ENCODE measurements at places on chromosomes 1 and 21.

- no peak for DNase-seq
These were observed 48.7 kb upstream of the LBR start for GRCh38 chr1:225476538-225476988.

DNA sequence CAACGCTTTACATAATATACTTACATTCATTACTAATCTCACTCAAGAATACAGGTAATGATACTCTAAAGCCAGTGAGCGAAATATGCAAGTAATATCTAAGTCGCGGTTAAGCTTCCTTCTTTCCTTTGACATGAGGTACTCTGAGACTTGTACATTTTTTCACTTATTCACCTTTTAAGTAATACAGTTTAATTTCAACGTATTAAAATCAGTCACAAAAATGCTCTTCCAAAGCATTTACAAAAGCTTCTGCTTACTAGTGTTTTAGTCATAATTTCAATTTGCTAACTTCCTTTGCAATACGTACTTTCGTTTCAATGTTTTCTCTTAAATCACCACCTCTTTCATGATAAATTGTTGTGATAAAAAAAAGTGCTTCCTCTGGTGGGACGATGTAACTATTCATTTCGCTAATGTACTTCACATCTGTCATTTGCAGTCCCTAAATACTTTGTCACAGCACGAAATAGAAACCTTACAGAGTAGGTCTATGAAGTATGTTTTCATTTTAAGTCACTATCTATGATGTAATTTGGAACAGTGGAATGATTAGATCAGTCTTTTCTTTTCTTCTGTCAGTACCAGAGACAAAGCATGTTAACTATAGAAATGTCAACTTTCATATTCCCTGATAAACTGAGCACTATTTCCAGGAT lies 34.0 kb upstream of the ADGRL4 start:
- DNase-seq: no peak

- no peak for DNase-seq
These were observed 11.7 kb upstream of the CAPN9 start for GRCh38 chr1:230735447-230735846.

DNA sequence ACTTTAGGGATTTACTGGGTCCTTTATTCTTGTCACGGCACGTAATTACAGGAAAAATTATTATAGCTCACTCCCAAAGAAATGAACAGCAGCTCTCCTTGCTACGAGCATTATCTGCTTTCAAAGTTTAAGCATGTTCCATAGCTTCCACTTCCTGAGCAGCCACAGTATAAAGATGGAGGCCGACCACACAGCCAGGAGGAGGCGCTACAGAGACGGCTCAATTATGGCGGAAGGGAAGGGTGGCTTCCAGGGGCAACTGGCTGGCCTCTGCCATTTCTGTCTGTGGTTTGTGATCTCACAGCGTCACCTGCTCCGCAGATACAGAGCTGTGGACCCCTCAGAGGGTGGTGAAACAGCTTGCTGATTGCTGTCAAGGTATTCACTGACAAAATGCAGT lies 212.3 kb upstream of the GREM2 start:
- no peak for DNase-seq

- DNase-seq: no peak
These were observed 3.8 kb upstream of the ARHGEF2 start for GRCh38 chr1:155982106-155982505.

- peak; percentile 86 for DNase-seq
These were observed 5.8 kb downstream of the LAMC2 start for GRCh38 chr1:183191833-183192232.

DNA sequence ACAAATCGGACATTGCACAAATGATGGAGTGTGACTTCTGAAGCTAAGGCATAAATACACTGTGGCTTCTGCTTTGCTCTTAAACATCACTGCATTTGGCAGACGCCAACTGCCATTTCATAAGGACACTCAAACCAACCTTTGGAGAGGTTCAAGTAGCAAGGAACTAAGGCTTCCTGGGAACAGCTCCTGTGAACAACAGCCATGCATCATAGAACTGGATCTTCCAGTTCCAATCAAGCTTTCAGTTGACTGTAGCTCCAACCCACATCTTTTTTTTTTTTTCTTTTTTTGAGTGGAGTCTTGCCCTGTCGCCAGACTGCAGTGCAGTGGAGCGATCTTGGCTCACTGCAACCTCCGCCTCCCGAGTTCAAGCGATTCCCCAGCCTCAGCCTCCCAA lies 10.7 kb upstream of the HUNK start:
- DNase-seq: no peak

GRCh38 chr1:228768355-228769000 lies 33.2 kb downstream of the RHOU start:
- no peak for DNase-seq

- no peak for DNase-seq
These were observed 269.4 kb downstream of the PTPRU start for GRCh38 chr1:29505532-29506220.

DNA sequence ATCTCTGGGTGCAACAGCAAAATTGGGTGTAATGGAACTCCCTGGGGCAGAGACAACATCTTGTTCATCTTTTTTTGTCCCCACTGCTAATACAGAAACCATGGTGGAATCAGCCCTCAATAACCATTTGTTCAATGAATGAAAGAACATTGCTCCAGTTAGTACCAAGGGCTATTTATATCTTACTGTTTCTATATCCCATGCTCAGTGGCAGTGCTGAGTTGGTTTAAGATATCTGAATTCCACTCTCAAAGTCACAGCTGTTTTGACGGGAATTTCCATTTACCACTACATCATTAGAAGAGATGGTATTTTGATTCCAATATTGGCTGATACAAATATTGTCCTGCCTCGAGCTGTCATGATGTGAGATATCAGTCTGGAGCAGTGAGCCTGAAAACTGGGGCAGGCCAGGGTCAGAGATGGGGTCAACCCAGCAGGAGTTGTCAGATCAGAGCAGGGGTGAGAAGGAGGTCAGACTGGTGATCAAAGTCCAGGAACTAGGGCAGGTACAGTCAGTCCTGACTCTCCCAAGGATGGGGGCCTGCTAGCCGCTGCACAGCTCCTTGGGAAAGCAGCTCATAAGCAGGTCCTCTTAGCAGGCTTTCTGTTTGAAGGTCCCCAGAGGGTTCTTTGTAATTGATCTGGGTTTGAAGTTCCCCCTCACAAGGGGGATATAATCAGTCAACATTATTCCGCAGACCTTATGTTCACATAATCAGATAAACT lies 5.8 kb upstream of the PHC2 start:
- no peak for DNase-seq

DNA sequence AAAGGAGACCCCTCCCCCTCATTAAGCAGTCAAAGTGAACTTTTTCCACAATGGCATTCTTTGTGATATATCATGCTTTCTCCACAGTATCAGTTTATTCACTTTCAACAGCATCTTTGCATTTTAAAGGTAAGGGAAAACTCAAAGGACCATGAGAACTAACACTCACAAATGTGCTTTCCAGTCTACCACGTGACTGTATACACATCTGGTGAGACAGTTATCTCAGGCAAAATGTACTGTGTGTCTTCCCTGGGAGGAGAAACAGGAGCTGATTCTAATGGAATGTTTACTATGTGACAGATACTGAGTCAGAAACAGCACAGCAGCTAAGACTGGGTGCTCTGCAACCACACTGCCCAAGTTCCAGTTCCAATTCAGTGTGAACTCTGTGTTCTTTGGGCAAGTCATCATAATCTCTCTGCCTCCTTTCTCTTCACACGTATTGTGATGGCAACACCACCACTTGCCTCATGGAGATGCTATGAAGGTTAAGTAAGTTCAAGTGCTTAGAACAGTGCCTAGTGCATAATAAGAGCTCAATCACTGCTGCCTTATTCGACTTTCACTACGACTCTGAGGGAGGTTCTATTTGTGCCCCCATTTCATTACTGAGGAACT lies 79.0 kb downstream of the SLC45A1 start:
- no peak for DNase-seq

- peak; percentile 90 for DNase-seq
These were observed 14.6 kb upstream of the PKP1 start for GRCh38 chr1:201268604-201269151.

DNA sequence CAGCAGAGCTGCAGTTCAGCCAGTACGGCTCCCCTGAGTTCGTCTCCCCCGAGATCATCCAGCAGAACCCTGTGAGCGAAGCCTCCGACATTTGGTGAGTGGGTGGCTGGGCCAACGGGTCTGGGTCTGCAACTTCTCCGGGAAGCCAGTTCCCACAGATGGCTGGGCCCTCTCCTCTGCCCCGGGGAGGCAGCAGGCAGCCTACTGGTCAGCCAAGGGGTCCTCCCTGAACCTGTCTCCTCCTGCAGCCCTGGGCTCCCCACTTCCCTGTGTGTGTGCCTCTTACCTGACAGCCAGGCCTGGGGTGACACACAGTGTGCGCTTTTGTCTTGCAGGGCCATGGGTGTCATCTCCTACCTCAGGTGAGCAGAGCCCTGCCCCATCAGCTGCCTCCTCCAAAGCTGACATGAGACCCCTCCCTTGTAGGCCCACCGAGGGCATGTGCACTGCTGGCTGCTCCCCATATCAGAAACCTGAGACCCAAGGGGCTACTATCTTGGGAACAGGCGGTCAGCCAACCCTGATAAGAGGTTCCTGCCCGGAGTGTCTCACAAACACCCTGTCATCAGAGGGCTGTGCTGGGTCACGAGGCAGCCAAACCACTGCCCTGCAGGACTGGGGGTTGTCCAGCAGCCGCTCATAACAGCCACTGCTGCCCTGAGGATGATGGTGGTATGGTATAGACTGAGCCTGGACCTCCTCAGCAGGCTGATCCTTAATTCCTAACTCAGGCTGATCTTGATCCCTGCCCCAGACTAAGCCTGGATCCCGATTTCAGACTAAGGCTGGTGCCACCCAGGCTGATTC lies 37.6 kb downstream of the TRIM11 start:
- no peak for DNase-seq

DNA sequence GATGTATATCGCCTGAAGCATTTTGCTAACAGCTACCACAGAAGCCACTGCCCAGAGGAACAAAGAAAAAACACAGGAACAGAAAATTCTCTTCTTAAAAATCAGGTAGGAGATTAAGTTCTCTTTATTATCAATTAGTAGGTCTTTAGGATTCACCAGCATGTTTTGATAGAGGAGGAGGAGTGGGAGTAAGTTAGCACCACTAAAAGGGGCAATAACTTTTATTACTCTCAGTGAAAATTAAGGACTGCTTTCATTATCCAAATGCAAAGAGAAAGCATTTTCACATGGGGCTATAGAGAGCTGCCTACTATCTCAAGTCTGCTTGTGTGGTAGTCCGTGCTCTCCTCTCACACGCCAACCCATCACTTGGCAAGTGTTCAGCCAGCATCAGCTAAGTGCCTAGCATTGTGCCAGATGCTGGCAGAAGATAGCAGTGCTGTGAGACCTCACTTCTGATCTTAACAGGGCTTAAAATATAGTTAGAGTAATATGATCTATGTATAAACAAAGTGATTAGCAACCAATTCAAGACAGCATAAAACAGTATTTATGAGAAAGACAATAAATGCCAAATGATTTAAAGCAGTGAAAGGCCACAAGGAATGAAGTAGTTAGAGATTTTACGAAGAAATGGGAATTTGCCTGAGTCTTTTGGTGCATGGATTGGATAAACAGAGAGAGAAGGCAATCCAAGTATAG lies 39.8 kb downstream of the ASTN1 start:
- DNase-seq: no peak

- peak; percentile 73 for DNase-seq
These were observed 86.8 kb upstream of the PUM1 start for GRCh38 chr1:31152181-31152795.

DNA sequence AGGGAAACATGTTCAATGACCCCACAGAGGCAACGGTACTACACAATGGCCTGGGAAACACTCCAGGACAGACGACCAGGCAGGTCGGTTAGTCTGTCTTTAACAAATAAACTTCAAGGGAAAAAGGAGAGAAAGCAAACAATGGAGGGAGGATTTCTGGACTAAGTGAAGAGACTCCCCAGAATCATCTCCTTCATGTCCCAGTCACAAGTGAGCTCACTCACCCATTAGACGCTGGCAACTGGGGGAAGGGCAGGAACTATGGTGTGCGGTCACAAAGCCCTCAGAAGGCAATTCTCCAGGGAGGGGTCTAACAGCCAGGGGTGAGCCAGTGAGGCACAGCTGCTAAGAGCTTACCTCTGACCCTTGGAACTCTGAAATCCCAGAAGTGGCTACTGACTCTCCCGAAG lies 55.7 kb upstream of the NADK start:
- peak; percentile 67 for DNase-seq

- no peak for DNase-seq
These were observed 88.5 kb downstream of the SLC44A5 start for GRCh38 chr1:75522389-75522788.

DNA sequence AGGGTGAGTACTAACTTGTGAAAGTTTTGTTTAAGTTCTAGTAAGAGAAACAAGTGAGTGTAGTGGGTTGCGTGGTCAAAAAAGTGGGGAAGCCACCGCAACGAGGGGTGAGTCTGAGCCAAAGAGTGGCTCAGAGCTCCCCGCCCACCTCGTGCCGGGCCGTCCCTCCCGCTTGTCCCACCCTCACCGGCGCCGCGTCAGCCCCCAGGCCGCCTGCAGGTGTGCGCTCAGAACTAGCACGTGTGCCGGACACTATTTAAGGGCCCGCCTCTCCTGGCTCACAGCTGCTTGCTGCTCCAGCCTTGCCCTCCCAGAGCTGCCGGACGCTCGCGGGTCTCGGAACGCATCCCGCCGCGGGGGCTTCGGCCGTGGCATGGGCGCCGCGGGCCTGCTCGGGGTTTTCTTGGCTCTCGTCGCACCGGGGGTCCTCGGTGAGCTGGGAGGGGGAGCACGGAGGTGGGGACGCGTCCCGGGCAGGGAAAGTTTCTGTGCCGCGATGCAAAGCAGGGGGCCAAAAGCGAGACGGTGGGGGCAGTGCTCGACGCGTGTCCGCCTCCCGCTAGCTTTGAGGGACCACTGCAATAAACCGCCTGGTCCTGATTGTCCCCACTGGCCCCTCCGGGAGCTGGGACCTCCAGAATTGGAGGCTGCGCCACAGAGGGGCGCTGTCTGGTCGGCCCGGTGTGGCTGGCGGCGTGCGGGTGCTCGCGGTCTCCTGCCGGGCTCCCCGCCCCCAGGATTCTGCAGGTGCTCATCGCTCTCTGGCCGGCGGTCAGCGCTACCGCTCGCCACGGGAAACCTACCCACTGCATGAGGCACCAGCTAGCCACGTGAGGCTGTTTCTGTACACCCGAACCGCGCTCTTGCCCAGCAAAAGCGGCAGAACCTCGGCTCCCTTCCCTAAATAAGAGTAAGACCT lies at the start of gene CR2:
TSS of gene CR2 (plus strand) at position 283 of the 919 bp plus-strand sequence. CDS start at position 374, 91 bp downstream.
- DNase-seq: no peak
